ENCODE measurements at places on chromosomes 4 and X.

- no peak for DNase-seq
These were observed 12.5 kb downstream of the TRAPPC2 start for GRCh38 chrX:13721819-13722519.

GRCh38 chr4:38802561-38803355 lies 1.8 kb downstream of the TLR1 start:
- DNase-seq: no peak

DNA sequence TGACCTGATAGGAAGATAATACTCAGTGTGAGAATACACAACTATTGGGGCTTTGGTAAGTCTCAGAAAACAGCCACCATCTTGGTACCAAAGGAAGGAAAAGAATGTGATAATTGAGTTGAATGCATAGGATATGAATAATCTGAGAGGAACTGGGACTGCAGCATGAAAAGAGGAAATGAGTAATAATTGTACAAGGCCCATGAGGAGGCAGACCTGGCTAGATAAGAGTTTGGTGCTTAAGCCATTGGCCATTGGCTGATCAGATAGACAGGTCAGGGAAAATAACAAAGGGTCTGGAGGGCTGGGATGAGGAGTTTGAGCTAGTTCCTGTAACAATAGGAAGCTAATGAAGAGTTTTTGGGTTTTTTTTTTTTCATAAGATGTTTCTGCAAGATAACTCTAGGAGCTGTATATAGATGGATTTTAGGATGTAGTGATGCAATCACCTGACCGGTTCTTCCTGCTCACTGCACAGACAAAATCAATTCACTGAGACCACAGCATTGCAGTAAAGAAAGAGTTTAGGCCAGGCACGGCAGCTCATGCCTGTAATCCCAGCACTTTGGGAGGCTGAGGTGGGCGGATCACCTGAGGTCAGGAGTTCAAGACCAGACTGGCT lies 5.3 kb upstream of the TRMT2B start:
- no peak for DNase-seq

GRCh38 chrX:19673375-19674040 lies 158.2 kb upstream of the MAP3K15 start:
- DNase-seq: no peak

GRCh38 chrX:39653691-39654090 lies 444.1 kb downstream of the BCOR start:
- no peak for DNase-seq

GRCh38 chr4:26892480-26893150 lies 32.0 kb downstream of the STIM2 start:
- no peak for DNase-seq

DNA sequence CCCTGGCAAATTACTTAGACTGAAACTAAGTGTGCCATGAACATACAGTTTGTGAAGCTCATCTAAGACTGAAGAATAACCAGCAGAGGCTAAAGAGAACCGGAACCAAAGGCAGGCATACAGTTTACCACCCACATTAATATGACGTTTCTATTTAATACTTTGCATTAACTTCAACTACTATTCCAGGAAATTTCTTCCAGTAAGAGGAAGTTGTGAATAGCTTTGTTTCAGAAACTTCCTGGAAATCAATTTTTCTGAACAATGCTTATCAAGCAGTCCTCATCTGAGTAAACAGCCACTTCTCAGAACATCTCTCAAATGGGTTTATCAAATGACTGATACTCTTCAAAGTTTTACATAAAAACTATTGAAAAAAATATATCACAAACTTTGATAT lies 252.7 kb downstream of the OPHN1 start:
- DNase-seq: no peak

DNA sequence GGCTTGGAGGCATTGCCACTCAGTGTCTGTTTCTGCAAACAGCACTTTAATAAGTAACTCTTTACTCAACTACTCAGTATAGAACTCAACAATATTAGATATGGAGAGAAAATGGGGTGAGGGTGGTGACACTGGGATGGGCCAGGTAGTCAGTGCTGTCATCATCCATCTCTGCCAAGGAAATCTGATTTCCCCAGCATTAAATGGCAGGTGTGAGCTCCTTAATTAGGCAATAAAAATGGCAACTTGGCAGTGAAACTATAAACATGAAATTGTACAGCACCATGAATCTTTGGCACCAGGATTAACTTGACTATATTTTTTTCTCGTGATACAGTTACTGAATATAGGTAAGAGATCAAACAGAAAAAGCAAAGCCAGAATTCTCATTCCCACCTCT lies 146.2 kb downstream of the GLRA2 start:
- DNase-seq: no peak

DNA sequence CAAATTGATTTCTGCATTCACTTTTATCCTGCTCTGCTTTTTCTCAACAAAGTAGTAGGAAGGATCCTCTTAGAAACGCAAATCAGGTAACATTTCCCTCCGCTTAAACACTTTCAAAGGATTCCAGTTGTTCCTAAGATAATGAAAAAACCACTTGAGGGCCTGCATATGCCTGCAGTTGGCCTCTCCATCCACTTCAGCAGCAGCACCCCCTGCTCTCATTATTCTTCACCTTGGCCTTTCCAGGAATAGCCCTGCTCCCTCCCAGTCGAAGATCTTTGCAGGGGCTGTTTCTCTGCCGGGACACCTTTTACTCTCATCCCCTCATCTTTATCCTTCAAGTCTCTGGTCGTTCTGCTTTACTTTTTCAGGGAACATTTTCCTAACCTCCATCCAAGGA lies 314.0 kb downstream of the INPP4B start:
- DNase-seq: no peak

GRCh38 chr4:150867148-150867547 lies 147.9 kb downstream of the LRBA start:
- no peak for DNase-seq

- DNase-seq: no peak
These were observed 19.1 kb downstream of the SLAIN2 start for GRCh38 chr4:48360285-48361011.

- DNase-seq: no peak
These were observed 35.8 kb downstream of the AMELX start for GRCh38 chrX:11329021-11329420.

DNA sequence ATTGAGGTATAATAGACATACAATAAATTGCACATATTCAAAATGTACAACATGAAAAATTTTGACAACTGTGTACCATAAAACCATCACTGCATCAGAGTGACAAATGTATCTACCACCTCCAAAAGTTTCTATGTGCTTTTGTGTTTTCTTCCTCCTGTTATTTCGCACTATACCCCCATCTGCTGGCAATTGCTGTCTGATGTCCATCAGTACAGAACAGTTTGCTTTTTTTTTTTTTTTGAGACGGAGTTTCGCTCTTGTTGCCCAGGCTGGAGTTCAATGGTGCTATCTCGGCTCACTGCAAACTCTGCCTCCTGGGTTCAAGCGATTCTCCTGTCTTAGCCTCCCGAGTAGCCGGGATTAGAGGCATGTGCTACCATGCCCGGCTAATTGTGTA lies 154.3 kb upstream of the GIMD1 start:
- no peak for DNase-seq

DNA sequence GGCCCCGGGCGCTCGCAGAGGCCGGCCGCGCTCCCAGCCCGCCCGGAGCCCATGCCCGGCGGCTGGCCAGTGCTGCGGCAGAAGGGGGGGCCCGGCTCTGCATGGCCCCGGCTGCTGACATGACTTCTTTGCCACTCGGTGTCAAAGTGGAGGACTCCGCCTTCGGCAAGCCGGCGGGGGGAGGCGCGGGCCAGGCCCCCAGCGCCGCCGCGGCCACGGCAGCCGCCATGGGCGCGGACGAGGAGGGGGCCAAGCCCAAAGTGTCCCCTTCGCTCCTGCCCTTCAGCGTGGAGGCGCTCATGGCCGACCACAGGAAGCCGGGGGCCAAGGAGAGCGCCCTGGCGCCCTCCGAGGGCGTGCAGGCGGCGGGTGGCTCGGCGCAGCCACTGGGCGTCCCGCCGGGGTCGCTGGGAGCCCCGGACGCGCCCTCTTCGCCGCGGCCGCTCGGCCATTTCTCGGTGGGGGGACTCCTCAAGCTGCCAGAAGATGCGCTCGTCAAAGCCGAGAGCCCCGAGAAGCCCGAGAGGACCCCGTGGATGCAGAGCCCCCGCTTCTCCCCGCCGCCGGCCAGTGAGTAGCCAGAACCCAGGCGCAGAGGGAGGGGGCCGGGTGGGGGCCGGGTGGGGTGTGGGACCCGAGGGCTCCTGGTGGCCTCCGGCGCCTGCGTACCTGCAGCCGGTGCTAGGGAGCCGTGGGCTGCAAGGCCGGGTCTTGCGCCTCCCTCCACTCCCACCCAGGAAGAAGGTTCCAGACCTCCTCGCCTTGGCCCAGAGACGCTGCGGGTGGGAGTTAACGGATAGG lies 534 bp downstream of the MSX1 start:
- no peak for DNase-seq

- DNase-seq: no peak
These were observed 41.0 kb upstream of the MAB21L2 start for GRCh38 chr4:150540959-150541360.

DNA sequence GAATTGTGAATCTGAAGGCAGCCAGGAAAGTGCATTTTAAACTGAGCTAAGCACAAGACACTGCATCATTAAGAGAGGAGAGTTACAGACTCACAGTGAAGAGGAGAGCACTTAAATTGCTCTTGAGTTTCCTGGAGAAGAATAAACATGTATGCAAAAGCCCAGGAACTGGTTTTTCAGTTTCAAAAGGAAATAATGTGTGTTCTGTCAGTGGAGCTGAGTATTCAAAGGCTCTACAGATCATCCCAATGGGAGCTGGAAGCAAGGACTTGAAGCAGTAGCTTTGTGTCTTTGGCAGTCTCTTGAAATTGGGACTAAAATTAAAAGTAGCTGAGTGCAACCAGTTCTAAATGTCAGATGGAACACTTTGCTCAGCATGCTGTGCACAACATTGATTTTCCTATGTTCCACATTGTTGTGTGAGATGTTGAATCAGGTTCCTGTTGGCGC lies 147.5 kb upstream of the ANK2 start:
- no peak for DNase-seq

DNA sequence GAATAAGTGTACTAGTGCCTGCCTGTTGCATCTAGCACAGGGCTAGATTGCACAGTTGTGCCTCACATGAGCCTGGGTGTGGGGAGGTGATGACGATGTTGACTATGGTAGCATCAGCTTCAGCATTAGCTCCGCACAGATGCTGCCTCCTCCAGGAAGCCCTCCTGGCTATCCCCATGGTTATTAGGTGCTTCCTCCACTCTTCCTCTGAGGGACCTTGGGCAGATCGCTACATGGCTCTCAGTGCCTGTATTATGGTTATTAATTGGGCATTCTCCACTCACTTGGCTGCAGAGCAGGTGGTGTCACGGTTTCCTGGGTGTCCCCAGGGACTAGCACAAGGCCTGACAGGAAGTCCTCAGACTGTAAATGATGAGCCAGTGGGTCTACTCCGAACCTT lies 325.6 kb downstream of the ARHGAP10 start:
- no peak for DNase-seq

DNA sequence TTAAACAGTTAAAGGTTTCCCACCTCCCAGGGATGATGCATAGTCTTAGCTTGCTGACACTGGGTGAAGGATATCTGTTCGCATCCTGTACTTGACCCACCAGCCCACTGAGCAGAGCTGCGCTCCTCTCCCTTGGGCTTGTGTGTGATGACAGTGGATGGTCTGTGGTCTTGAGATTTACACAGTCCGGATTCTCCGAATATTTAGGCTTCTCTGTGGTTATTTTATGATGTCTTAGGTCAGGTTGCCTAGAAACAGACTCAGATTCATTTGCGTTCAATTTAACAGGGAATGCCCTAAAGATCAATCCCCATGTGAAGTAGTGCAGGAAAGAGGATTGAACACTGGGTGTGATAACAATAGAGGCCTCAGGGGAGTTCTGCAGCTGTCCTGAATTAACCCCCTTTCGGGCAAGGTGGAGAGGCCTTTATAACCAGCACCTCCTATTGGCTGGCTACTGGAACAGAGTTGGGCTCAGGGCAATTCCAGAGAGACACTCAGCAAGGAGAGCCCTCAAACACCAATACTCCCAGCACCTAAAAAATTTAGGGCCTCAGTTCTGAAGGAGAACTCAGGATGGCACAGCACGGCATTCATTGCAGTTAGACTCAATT lies 653.2 kb upstream of the GALNT7 start:
- DNase-seq: no peak

DNA sequence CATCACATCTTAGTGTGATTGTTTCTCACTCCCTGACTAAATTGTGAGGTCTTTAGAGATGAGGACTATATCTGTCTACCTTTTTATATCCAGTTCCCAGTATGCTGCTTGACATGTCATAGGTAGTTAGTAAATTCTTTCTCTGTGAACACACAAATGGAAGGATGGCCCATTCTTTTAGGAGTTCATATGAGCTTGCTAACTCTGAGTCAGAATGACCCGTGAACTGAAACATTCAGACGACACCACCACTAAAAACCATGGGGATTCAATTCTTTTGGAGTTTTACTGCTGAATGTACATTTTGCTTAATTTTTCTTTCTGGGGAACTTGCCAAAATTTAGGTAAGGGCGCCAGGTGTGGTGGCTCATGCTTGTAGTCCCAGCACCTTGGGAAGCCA lies 13.9 kb downstream of the OFD1 start:
- no peak for DNase-seq

DNA sequence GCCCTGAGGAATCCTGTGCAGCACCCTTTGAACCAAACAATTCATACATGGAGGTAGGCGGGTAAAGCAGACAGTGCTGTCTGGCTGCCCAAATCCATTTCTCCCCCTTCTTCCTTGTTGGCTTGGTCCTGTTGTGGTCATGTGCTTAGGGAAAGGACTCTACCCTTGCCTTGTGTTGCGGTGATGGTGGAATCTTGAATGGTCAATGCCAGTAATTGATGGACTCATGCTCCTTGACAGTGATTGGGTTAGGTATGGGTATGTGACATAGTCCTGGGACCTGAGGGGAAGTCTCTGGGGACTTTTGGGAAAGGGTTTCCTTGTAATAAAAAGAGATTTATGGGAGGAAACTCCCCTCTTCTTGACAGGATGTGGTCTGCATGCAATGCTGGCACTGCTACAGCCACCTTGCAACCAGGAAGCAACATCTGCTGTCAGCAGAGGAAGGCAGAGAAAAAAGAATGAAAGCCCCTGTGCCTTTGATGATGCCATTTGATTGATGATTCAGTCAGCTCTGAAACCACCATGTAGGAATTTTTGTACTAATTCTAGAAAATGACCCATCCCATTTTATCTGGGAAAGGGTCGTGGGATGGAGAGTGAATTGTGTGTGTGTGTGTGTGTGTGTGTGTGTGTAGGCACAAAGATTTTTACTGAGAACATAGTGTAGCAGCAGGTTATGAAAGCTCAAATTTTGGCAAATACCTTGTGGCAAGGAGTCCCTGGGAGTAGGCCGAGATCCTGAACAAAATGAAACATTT lies 30.0 kb upstream of the HUWE1 start:
- peak; percentile 71 for DNase-seq

DNA sequence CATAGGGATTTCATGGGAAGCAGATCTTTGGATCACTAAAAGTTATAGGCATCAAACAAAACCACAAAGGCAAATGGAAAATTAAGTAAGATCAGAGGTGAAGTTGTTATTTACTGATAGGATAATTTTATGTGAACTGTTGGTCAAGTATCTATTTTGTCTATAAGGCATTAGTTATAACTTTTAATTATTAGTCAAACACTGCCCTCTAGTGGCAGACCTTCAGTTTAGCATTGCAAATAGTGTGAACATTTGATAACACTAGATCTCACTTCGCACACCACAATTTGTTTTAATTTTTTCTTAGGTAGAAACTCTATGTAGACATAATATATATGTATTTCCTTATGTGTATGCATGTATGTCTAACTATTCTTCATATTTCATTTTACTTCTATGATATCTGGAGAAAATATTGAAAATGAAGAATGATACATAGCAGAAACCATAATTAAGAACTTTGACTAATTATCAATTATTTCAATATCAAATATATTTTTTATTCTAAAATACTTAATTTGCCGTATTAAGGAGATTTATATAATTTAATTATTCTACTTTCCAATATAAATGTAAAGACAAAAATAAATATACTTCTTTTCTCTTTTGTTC lies 214.5 kb upstream of the TACR3 start:
- no peak for DNase-seq

Data from CD4-positive, alpha-beta T cell treated with Interleukin-15 for 1 hour (primary cell).